ENCODE measurements at places on chromosomes 1 and 21.

- no peak for DNase-seq
These were observed 5.5 kb upstream of the ELOVL1 start for GRCh38 chr1:43373066-43373940.

DNA sequence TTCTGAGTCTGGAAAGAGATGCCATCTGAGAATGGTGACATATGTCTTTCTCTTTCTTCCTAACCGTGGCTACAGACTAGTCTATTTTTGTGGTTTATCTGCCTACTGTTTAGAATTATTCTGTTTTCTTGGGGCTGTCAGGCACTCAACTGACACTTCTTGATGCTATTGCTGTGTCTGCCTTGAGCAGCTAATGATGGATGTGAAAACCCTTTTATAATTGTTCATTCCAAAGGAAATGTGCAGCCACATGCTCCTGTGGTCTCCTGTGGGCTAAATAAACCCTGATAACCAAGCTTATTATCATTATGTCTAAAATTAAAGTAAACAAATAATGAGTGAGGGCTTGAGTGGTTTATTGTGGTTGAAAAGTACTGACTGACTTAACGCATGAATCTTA, 52.7 kb upstream of the CXADR start:
- no peak for DNase-seq

- DNase-seq = no peak
These were observed 148.6 kb downstream of the TIAM1 start for GRCh38 chr21:31195334-31196015.

DNA sequence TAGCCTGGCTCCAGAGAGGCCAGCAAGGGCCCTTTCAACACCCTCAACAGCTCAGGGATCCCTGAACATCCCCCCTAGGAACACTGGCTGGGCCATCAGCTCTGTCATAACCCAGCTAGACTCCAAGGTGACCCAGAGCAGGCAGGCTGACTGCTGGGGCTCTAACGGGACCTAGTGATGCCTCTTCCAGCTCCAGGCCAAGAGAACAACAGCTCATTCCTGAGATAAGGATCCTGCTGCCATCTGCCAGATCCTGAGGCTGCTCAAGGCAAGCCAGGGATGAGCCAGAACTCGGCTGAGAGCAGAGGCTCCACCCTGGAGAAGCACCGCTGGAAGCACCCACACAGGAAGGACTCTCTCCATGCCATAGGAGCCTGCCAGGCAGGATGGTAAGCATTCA, 2.0 kb downstream of the VSIG8 start:
- DNase-seq = no peak

GRCh38 chr1:203210988-203211387, 18.5 kb downstream of the CHIT1 start:
- DNase-seq = no peak

DNA sequence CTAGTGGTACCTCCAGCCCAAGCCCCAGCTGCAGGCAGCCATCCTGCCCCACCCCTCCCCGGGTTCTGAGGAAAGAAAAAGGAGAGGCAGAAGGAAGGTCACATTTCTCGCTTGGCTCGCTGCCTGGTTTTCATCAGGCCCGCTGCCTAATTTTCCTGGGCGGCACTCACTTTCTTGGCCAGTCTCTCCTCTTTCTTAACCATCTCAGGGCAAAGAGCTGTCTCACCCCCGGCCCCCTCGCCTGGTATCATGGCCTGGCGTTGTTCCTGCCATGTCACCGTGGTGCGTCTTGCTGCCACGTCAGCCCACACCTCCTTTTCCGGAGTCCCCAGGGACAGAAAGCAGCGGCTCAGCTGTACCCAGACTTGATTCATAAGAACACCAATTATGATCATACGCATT, 26.6 kb upstream of the CASZ1 start:
- DNase-seq = no peak

- no peak for DNase-seq
These were observed 73.6 kb upstream of the TARDBP start for GRCh38 chr1:10938741-10939417.

DNA sequence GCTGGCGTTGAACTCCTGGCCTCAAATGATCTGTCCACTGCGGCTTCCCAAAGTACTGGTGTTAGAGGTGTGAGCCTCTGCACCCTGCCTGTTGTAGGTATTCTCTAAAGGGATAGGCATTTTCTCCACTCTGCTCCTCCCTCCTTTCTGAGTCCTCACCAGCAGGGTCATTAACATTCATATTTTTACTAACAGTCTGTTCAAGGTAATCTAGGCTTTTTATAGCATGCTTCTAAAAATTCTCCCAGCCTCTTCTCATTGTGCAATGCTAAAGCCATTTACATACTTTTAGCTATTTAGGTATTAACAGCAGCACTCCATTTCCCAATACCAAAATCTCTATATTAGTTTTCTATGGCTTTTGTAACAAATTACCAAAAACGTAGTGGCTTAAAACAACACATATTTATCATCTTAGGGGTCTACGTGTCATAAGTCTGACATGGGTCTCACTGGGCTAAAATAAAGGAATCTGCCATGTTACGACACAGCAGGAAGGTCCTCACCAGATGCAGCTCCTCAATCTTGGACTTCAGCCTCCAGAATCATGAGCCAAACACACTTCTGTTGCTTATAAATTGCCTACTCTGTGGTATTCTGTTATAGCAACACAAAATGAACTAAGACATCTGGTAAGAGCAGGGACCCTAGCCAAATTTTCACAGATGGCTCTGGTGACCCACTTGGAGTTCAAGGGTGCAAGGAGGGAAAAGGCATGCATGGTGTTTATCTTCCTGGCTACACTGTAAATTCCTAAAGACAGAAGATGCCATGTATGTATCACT, 2.9 kb upstream of the SLC2A7 start:
- no peak for DNase-seq

DNA sequence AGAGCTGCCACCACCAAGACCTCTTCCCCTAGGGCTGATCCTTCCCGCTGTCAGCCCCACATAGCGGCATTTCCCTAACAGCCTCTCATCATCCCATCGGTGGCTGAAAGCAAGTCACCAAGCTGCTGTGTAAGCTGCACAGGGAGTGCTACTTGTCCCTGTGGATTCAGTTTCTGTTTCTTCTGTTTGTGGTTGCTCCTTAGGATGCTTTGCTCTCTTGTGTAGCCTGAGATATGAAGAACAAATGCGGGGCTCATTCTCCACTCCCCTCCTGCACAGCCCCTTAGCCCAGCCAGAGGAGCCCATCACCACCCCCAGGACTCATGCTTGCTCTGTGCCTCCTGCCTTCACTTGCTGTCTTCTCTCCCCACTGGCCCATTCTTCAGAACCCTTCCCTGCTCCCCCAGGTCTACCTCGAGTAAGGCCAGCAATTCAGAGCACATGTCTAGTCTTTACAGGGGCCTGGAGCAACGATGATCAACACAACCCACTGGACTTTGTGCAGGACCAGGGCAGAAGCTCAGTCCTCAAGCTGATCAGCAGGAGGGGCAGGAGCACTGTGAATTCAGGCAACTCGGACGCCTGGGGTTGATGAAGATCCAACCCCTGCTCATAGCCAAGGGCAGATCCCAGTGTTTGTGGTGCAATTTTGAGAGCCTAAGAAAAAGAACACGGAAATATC, 82.6 kb upstream of the GALNT2 start:
- no peak for DNase-seq

DNA sequence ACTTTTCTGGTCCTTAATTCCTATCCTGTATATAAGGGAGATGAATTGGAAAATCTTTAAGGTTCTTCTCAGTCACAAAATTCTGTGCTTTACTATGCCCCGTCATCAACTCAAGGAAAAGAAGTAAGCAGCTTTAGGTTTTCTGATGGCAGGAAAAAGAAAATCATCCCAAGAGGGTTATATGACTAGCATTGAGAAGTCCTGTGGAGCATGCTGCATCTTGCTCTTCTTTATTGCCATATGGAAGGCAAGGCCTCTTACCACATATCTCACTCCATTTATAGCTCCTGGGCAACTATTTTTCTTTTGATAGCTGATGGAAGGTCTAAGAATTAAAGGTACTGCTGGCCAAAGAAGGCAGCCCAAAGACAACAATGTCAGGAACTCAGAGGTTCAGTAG, 552.5 kb downstream of the DPYD start:
- no peak for DNase-seq

- DNase-seq = peak; percentile 32
These were observed 36.8 kb upstream of the RPF1 start for GRCh38 chr1:84442256-84442655.

- no peak for DNase-seq
These were observed 54.7 kb downstream of the FNBP1L start for GRCh38 chr1:93502571-93502970.

- no peak for DNase-seq
These were observed 51.7 kb downstream of the UBIAD1 start for GRCh38 chr1:11324567-11325165.

DNA sequence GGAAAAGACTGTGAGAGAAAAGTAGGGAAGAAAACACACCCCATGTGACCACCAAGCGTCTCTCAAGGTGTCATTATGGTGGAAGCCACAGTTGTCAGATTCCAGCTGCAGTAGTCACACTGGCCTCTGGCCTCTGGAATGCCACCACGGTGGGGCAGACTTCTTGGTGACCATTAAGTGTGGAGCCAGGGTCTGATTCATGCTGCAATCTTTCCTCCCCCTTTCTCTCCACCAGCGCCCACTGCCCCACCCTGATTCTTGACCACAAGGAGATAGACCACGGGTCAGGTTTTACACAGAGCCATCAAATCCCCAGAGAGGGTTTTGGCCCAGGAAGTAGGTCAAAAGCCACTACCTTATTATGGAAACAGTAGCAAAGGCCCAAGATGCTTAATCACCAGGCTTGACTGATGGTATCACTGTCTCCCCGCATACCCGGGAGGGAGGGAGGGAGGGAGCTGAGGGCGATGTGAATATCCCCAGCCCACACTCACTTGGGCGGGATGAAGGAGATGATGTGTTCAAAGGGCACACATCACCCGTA, 52.7 kb upstream of the GRHL3 start:
- DNase-seq = no peak

- no peak for DNase-seq
These were observed 145.2 kb downstream of the NTMT2 start for GRCh38 chr1:170290991-170291390.

- DNase-seq = no peak
These were observed 591.2 kb upstream of the PTBP2 start for GRCh38 chr1:96130432-96130831.

- DNase-seq = peak; percentile 76
These were observed 17.6 kb downstream of the FCRL4 start for GRCh38 chr1:157580179-157580827.

- peak; percentile 32 for DNase-seq
These were observed 10.9 kb downstream of the IER5 start for GRCh38 chr1:181099152-181100014.

- DNase-seq = peak; percentile 56
These were observed 207.1 kb downstream of the SLC35F3 start for GRCh38 chr1:234111458-234112142.

DNA sequence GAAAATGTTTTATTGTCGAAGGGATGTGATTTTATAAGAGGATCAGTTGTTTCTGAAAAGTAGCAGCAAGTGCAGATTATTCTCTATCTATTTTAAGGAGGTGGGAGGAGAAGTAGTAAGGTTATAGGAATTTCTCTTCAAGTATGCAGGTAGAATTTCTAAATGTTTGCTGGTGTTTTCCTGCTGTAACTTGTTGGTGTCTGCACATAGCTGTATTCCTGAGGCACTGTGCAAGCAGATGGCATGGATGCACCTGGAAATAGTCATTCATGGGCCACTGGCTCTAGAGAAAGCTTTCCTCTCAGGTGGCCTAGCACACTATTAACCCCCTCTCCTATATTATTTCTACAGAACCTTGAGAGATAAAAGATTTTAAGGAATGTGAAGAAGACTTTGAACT, 30.3 kb upstream of the PODN start:
- no peak for DNase-seq

DNA sequence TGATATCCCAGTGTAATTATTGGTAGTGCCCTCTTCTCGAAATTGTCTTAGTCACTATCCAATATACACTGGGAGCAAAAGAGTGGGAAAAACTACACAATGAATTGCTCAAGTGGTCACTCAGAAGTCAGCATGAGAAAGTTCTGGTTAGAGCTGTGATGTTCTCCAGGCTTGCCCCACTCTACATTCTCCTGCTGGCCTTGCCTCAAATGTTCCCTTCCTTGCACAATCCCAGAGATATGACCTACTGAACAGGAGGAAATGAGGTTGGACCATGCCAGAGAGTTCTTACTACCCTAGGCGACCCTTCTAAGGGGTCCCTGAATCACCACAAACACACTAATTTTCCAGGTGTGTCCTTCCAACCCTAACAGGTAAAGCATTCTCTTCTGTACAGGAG, 40.8 kb downstream of the GLUL start:
- no peak for DNase-seq

- DNase-seq = no peak
These were observed 261.7 kb downstream of the NPHP4 start for GRCh38 chr1:5730272-5731109.

DNA sequence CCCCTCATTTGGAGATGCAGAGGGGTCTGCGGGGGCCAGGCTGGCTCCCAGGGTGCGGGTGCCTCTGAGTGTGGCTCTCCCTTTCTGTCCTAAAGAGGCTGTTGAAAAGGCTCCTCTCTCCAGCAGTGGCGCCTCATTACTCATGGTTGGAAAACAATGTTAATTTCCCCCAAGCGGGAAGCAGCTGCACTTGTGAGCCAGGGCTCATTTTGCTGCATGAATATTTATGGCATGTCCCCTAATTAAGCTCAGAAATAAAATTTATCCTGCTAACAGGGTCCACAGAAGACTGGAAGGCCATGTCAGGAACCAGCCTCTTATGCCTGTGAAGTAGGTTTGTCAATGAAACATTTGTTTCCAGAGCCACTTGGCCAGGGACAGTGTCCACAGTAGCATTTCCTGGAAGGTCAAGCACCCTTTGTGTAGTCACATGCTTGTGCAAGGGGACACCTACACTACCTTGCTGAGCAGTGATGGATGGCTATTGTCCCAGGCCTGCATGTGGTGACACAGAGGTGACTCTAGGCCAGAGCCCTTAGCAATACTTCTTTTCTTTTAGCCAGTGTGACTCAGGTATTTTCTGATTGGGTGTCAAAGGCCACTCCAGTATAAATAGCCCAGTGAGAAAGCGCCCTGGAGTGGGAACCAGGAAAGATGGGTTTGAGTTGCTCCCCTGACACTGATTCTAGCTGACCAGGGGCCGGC, 259.0 kb downstream of the FOXD2 start:
- peak; percentile 70 for DNase-seq

GRCh38 chr1:226476648-226477319, 68.9 kb upstream of the PARP1 start:
- DNase-seq = no peak

GRCh38 chr1:232300466-232300865, 329.5 kb downstream of the SIPA1L2 start:
- DNase-seq = no peak

DNA sequence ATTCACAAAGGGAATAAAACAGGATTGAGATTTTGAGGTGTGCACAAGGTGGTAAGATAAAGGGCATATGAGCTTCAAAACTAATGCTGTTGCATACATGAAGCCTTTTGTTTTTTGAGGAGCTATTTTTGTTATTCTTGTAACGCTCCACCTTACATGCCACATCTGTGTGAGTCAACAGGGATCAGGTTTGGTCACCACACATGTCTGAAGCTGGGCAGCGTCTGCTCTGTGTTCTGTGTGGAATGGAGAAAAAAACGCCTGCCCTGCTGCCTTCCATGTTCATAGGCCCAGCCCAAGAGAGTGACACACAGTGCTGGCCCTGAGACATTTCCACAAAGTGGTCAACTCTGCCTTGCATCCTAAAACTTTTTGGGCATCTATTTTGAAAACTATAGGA, 67.7 kb downstream of the MPZL1 start:
- DNase-seq = no peak
